Kidney tubule cell (primary cell): ENCODE measurements at places on chromosomes 7 and 10.

DNA sequence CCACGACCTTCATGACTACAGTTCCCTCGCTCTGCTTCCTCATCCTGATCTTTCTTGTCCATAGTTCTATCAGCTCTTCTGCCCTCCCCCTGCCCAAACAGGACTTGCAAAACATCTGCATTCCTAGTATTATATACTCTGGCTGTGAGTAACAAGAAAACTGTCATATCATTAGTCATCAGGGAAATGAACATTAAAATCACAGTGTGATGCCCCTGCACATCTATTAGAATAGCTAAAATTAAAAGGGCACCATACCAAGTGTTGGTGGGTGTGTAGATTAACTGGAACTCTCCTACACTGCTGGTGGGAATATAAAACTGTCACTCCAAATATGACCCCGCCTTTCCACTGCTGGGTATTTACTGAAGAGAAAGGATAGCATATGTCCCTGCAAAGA is 141.8 kb downstream of the C7orf25 start:
- DNase-seq, result no peak

- peak; percentile 71 for DNase-seq
Observed at GRCh38 chr7:786472-787255, 45.6 kb upstream of the SUN1 start.

DNA sequence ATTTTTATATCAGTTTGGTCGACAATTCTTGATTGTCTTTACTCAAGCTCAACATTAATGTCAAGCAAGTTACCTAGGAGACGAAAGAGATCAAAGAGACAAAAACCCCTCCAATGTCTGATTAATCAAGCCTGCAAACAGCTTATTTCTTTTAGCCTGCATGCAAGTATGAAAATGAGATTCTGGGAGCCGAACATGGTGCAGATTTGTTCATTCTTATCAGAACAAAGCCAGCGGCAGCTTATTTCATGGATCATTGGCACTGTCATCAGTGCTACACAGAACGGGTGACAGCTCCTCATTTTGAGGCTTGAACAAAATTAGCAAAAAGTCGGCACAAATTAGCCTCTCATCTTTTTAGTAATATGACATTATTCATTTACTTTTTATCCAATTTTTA is 26.5 kb downstream of the FAM204A start:
- DNase-seq, result no peak

DNA sequence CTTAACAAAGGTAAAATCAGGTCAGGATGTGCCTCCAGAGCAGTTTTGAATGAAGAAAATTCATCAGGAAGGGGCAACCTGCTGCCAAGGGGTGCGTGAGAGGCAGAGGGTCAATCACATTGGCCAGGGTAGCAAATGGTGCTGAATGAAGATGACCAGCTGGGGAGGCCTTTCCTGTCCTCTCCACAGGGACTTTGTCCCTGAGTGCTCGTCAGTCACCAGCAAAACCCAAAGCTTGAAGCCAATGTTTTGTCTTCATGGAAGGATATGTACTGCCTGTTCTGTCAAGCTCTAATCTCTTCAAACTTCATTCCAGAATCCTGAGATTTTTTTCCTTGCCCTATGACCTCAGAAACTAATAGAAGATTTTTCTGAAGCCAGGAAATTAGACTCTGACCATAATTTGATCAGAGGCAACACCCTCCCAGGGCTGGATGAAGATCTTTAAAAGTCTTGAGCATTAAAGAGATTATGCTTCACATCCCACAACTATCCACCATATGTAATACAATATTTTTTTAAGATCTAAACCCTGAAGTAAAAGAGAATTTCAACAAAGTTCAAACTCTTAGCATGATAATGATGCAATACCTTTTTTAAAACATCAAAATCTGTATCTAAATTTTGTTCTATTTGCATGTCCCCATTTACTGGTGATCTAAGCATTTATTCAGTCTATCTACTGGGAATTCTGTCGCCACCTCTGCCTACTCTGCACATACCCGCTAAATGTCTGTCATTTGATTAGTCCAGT is 243.0 kb downstream of the SNX13 start:
- DNase-seq, result no peak

GRCh38 chr7:98459529-98459928 is 58.6 kb upstream of the BAIAP2L1 start:
- no peak for DNase-seq

DNA sequence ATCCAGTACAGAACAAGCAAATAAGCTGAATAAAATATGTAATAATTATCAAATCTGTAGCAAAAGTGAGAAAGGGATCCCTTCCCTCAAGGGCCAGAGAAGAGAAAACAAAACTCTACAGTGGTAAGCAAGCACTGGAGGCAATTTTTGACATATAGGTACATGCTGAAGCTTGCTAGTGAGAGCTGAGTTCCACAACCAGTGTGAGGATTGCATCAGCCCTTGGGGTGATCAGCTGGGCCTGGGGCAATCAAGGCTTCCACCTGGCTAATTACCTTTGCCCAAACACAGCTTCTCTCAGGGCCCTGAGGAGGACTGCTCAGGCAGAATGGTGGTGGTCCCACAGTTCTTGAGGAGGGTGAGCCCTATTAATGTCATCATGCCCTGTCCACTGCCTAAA is 134.4 kb upstream of the DLX6 start:
- no peak for DNase-seq

DNA sequence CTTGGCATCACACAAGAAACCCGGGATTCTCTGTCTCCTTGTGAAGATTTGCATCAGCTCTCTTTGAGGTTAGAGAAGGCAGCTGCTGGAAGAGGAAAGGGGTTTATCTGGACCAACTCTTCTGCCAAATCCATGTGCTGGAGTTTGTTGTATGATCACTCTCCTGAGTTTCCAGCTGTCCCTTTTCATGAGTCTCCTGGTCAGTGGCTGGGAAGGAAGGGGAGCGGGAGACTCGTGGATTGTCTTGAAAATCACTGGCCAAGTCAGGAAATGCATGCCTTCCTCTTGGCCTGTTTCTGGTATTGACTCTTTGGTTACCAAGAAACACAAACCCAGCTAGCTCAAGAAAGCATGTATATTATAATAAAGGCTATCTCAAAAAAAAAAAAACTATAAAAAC is 38.8 kb downstream of the TACR2 start:
- DNase-seq, result no peak

DNA sequence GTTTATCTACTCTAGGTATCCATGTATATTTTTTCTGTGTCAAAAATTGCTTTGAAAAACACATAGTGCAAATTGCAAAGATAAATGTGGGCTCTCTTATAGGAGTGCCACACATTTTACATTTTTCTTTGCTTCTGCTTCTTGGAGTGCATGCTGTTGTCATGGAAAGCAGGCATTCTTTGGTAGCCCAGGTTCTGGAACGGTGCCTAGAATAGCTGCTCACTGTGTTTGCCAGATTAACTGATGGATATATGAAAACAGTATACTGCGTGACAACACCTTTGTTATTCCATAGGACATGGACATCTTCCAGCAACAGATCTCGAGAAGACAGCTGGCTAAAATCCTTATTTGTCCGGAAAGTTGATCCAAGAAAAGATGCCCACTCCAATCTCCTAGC is 13.4 kb downstream of the NIPSNAP2 start:
- DNase-seq, result peak; percentile 54

DNA sequence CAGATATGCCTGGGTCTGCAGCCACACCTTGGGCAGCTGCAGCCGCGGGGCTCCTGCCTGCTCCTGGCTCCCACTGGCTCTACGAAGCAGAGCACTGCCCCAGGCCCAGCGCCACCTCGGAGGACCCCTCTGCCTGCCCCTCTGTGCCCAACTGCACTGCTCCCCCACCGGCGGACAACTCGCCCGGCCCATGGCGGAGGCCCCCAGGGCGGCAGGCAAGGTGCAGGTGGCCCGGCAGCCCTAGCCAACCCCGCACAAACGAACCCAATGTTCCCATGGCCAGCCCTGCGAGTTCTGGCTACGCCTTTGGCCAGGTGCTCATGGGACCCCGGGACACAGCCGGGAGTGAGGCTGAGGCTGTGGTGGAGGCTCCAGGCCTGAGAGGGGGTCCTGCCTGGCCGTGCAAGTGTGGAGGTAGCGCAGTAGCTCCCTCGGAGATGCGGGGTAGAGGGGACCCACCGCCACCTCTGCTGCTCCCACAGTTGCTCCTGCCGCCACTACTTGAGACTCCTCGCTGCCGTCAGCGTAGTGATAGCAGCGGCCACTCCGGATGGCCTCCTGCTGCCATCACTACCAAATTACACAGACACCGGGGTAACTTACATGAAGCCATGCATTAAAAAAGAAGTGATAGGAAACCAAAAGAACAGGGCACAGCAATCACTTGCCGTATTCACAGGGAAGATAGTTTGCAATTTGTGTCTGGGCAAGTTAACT is 97.3 kb upstream of the SP4 start:
- DNase-seq, result no peak

- no peak for DNase-seq
Observed at GRCh38 chr10:44071479-44071878, 313.4 kb downstream of the CXCL12 start.

DNA sequence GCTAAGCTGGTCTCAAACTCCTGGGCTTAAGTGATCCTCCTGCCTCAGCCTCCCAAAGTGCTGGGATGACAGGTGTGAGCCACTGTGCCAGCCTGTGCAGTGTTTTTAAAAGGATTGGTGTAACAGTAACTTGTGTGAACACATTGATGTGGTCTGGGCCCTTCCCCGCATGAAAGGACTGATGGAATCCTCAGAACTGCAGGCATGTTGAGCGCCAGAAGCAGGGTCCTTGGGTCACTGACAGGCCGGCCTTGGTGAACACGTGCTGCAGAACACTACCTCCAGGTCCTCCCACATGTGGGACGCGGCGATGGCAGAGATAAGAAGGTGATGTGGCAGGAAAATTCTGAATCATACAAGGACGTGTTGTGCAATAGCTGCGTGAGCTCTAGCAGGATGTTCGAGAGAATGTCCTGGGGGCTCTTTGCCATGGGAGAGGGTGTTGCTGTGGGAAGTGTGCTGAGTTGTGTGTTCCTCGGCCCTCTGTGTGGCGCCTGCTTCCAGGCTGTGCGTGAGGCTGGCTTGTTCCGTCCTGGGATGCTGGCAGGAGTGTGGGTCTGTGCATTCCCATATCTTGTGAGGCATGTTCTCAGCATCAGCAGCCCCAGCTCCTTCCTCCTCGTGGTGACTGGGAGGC is 68.2 kb downstream of the DNAJB6 start:
- DNase-seq, result peak; percentile 57

DNA sequence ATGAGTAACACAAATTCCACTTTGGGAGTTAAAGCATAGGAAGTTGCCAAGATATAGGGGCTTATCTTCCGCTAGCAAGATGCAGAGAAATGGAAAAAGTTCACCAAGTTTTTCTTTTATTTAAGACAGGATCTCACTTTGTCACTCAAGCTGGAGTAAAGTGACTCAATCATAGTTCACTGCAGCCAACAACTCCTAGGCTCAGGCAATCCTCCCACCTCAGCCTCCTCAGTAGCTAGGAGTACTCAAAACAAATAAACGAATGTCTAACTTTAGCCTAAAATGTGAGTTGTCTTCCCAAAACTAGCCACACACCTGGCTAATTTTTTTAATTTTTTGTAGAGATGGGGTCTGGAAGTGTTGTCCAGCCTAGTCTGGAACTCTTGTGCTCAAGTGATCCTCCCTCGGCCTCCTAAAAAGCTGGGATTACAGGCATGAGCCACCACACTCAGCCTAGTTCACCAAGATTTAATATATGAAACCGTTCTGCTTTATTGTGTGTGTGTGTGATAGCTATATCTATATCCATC is 9.9 kb downstream of the VIM start:
- no peak for DNase-seq

DNA sequence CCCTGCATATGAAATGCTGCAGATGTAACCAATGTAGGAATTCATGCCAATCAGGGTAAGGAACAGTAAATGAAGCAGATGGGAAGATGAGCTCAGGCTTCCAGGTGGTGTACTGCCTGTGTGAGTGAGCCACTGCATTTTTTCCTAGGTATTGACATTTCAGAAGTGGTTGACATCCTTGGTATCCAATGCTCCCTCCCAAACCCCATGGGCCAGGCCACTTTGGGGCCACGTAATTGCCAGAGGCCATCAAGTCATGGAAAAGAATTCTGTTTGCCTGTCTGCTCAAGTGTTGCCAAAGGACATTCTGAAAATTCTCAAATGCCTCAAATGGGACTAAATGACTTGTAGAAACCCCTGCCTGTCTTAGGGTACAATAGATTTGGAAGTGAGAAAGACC is 384.6 kb downstream of the GATA3 start:
- DNase-seq, result no peak

- no peak for DNase-seq
Observed at GRCh38 chr7:38916396-38916795, 7.4 kb upstream of the VPS41 start.

DNA sequence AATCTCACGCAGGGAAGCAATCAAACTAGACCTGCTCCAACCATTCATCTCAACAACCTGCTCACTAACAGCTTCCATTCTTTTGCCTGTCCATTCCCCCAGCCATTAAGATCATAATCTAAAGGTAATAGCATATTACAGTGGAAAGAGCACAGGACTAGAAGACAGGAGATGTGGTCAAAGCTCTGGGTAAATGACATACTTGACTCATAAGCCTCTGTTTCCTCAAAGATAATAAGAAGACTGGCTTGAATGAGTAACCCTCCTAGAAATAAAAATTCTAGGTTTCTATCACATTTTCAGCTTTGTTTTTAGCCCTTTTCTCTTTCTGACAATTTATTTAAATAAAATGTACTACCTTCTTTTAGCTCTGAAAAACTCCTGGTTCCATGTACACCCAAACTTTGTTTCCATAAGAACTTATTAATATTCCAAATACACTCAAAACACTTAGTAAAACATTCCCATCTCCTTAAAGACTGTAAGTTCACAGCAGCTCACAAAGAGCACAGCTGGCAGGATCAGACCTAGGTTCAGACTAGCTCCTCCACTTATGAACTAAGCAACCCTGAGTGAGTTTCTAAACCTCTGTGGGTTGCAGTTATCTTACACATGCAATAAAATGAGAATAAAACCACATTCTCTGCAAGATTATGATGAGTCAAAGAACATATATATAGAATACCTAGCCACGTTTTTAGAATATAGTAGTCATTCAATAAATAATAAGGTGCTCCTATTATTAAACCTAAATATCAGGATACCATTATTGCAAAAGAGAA is 11.6 kb downstream of the FAM204A start:
- peak; percentile 12 for DNase-seq

DNA sequence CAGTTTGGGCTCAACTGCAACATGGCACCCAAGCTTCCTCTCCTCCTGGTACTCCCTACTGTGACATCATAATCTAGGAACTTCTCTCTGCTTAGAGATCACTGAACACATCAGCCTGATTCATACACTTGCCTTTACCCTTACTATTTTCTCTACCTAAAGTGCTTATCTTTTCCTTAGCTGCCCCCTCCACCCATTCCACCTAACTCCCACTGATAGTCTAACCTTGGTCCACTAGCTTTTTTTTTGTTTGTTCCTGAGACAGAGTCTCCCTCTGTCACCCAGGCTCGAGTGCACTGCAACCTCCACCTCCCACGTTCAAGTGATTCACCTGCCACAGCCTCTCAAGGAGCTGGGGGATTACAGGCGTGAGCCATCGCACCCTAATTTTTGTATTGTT is 15.9 kb downstream of the CUL2 start:
- peak; percentile 57 for DNase-seq

- DNase-seq, result no peak
Observed at GRCh38 chr10:21449288-21449966, 76.1 kb downstream of the SKIDA1 start.

GRCh38 chr7:93968911-93969620 is 35.1 kb downstream of the BET1 start:
- DNase-seq, result no peak

GRCh38 chr7:33286501-33286900 is 157.1 kb downstream of the BBS9 start:
- no peak for DNase-seq
